Tongue (tissue), 3 donors: ENCODE measurements at places on chromosomes 4 and X. TPM values are rescaled to one million over a fixed set of nuclear protein-coding genes. Genes with fewer than 3 reads are reported as not detected.
A peak's percentile ranks its signal among the peaks of the same experiment; 100 is the strongest.

The DCAF8L2 gene
- not detected for total RNA-seq

The KLHL4 gene
- 3.9 TPM for total RNA-seq

The FHIP1A gene
- 66.0 TPM for total RNA-seq

The PHEX gene
- 0.31 TPM for total RNA-seq

The GPR173 gene
- 3.1 TPM for total RNA-seq

The CT45A3 gene
- total RNA-seq, result not detected

The OTUD6A gene
- total RNA-seq, result not detected

DNA sequence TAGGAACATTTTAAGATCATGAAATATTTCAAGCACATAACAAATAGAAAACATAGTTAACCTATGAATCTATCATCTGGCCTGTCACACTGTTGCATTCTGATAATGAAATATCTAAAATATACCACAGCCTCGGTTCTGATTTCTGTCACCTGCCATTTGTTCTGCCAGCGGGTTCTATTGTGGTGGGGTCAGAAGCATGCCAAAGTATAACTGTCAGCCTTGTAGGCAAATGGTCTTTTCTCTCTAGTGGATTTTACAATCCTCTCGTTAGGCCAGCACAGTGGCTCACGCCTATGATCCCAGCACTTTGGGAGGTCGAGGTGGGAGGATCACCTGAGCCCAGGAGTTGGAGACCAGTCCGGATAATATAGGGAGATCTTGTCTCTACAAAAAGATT is 47.9 kb downstream of the HTRA3 start:
- DNase-seq, result no peak

DNA sequence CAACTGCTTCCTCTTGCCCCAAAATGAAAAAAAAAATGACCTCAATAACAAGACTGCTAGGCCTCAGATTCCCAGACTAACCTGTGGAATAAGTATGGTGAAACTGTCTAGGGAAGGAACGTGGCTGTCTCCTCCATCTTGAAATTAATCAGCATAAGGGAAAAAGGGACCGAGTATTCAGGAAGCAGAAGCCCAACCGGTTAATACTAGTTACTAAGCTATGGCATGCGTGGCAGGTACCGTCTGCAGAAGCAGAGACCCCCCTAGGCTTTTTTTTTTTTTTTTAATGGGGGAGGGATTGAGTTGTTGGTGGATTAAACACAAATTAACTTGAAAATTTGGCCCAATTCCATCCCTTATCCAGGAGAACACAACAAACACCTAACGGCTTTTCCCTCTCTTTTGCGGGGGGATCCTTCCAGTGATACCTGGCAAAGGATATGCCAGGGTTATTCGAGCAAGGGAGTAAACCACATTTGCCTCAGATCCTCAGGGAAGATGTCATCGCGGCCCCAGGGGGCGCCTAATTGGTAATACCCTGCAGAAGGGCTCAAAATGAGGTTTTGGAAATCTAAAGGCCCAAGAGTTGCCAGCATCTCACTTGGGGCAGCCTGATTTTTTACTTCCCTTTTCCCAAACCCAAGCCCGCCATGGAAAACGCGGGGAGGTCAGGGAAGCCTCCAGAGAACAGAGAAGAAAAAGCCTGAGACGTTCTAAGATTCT is 893 bp downstream of the RLIM start:
- DNase-seq, result peak; percentile 45

GRCh38 chr4:40763228-40763716 is 13.5 kb downstream of the NSUN7 start:
- no peak for DNase-seq

DNA sequence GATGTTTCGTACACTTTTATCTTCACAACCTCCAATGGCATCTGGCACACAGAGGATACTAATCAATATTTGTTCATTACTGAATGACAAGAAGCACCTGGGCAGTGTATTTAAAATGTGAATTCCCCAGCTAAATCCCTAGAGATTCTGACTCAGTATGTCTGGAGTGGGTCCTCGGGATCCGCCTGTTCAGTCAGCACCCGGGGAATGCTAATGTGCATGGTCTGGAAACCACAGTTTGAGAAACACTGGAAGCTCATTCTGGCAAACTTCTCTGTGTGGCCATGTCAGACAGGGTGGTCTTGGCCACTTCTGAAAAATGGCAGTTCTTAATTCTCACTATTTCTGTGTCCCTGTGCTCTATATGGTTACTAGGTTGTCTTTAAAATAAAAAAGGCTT is 138.8 kb upstream of the VCX start:
- DNase-seq, result no peak
